ENCODE measurements at places on chromosomes 7 and 10.
A peak's percentile ranks its signal among the peaks of the same experiment; 100 is the strongest.

GRCh38 chr10:131431533-131431932 lies 120.0 kb upstream of the TCERG1L start:
- no peak for DNase-seq

DNA sequence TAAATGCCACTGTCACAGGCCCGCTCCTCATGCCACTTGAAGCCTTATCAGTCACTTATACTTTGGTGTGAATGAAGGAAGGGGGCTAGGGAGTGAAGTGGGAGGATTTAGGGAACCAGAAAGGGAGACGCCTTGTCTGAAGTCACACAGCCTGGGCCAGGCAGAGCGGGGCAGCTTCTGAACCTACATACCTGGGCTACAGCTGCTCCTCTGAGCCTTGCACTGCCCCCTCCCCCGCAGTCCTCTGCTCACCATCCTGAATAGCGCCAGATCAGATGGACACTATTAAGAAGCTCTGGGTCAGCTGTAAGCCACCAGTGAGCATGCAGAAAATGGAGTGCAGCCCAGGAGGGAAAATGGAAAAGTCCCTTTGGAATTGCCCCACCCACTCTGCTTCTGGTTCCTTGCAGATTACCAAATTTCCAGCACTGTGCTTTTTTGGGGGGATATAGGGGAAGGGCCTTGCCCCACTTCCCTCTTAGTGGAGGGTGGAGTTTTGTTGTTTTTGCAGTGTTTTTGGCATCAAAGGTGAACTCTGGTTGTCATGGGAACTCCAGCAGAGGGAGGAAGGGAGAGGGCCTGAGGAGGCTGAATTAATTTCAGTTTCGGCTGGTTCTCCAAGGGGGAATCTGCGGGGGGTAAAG lies 35.0 kb upstream of the ADCYAP1R1 start:
- DNase-seq, result no peak

DNA sequence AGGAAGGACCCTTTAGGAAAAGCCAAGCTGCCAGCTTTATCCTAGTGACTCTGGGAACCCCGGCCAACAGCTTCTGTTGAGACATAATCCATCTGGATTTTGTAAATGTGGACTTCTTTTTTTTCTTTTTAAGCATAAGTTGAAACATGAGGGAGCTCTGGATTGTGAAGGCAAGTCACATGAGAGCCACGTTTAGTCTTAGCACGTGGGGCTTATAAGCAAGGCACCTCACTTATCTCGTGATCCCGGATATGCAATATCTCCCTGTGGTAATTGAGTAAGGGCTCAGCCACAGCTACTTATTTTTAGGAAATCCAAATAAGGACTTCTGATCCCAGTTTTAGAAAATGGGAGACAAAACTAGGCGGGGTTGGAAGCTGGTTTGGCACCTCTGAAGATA lies 111.2 kb upstream of the PTN start:
- DNase-seq, result peak; percentile 28

GRCh38 chr10:119041326-119041725 lies 11.8 kb downstream of the NANOS1 start:
- DNase-seq, result no peak

DNA sequence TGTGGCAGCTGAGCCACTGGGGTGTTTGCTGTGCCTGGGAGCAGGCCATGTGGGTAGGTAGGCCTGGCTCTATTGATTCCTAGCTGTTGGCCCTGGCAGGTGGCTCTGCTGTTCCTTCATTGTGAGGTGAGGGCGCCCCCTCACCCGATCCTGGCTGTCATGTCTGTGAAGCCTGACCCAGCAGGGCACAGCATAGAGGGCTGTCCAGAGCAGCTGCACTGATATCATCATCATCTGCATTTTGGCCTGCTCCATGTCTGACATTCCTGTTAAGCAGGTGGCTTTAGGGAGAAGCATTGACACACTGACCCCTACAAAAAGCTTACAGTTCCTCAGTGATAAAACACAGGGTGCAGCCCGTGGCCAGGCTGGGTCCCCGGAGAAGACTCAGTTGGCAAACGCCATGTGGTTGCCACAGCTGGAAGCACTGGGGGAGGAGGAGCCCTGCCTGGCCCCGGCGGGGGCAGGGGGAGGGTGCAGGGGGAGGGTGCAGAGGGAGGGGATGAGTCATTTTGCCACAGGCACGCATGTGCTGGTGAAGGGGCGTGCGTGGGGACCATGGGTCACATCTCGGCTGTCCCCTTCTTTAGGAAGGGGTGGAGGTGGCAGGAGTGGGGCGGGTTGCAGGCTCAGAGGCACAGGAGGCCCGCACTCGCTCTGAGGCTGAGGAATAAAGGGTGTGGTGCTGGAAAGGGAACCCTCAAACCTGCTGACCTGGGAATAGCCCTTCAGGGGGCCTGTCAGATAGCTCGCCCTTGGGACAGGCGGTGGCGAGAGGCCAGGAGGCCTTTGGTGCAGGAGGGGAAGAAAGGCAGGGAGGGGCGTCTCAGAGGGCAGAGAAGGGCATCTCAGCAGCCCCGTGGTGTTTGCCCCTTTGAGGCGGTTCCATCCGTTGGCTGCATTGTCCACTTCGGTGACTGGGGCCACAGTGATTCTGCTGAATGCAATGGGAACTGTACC lies 31.6 kb downstream of the IKZF1 start:
- peak; percentile 22 for DNase-seq

GRCh38 chr10:86974484-86974883 lies 6.2 kb downstream of the ADIRF start:
- DNase-seq, result no peak

- DNase-seq, result no peak
Observed at GRCh38 chr7:106180721-106181120, 68.6 kb upstream of the SYPL1 start.

DNA sequence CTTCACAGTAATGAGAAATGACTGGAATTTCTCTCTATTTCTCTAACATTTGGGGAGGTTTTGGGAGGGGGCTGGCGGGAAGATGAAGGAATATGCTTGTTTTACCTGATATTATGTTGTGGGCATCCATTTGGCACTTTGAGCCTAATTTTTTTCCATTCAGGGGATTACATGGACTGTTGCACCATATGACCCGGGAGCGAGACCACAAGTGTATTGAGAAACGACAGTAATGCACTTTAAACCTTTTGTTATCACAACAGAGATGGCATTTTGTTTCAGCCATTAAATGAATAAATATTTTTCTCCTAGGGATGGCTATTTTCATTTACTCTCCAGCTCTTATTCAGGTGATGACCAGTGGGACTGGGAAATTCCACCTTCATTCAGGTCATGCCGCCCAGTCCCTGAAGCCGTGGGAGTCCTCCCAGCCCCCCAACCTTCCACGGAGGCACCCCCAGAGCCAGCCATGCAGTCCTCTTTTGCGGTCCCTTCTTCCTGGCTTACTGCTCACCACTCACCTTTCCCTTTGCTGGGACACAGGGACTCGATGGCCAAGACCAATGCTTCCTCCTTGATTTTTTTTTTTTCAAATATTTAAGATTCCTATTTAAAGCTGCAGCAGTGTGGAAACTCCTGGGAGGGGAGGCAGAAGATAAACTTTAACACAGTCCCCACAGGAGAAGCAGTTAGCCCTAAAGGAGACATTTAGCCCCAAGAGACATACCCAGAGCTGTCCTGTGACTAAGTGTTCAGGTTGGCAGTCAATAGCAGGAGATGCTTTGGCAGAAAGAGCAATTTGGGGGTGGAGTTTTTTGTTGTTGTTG lies 190.9 kb upstream of the YAE1 start:
- DNase-seq, result no peak

DNA sequence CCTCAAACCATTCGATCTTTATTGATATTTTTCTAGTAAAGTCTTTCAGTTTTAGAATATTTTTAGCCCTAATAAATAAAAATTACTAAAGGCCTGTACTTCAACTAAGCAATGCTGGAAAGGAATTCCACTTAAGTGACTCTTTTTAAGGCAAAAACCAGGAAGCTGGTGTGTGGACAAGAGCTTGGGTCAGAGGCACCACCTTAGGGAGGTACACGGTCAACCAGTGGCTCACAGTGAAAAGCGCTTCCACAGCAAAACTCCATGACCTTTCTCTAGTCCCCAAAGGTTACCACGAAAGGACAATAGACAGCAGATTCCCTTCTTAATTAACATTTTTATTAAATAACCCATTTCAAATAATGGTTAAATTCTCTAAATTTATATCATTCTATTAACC lies 31.2 kb downstream of the ARL3 start:
- DNase-seq, result no peak

DNA sequence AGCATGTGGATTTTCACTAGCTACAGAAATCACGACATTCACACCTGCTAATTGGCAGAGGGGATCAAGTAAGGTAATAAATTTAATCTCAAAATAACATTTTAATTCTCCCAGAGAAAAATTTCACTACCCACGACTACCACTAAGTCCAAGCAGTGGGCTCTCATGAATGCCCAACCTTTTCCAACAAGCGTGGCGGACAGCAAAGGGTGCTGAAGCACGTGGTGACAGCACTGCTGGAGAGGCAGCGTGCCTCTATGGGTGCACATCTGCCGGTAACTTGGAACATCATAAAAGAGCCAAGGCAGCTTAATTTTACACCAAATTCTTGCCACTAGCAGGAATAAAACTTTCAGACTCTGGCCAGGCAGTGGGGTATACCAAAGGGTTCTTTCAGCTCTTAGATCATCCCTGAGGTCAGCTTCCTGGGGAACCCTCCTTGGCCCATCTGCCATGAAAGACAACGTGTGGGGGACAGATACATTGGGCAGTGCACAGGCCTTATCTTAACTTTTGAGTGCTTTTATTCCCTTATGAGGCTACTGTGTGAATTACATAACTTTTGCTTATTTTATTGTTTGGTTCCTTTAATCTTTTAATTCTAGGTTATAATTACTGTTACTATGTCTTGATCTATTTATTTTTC lies 206.7 kb upstream of the KCTD7 start:
- DNase-seq, result no peak

GRCh38 chr10:71451754-71452153 lies 55.0 kb downstream of the CDH23 start:
- DNase-seq, result no peak

GRCh38 chr7:148912758-148913541 lies 28.9 kb upstream of the EZH2 start:
- DNase-seq, result no peak

- no peak for DNase-seq
Observed at GRCh38 chr10:89602919-89603318, 42.1 kb downstream of the PANK1 start.

DNA sequence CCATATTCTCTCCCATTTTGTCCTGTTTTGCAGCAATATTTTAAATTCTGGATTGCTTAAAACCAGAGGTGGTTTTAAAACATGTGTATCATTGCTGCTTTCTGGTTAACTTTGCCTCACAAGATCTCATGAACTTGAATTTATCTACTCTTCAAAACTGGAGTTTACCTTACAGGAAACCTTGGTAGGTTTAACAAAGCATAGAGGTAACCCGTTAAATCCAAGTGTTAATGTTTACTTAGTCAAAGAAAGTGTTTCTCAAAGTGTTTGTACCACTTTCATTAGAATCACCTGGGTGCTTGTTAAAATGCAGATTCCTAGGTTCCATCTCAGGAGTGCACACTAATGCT lies 44.0 kb upstream of the VDAC2 start:
- DNase-seq, result no peak

DNA sequence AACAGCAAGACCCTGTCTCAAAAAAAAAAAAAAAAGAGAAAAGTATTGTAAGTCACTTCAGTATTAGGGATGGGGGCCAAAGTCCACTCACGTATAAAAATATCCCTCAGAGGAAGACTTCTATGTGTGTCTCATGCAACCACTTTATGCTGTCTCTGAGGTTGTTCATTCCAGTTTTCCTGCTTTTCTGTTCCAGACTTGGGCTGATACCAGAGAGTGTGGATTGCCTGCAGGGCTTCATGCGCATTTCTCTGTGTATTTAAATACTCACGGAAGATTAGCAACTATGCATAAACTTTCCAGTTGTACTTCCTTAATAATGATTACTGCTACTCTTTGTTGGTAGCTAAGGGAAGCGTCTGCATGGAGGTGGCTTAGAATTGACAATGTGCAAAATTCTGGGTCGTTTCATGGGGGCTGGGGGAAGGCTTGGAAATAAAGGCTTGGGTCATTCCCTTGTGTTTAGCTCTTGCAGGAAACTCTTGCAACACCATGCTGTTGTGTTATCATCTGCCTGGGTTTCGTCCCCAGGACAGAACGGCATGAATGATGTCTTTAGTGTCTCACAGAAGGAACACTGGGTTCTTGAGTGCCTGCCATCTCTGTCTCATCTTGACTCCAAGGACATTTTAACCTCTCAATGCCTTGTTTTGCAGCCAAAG lies 54.1 kb downstream of the KIAA1217 start:
- DNase-seq, result no peak

GRCh38 chr10:9339716-9340115 lies 1285.2 kb downstream of the GATA3 start:
- no peak for DNase-seq

GRCh38 chr10:104806801-104807200 lies 165.7 kb downstream of the SORCS3 start:
- DNase-seq, result peak; percentile 32

GRCh38 chr10:9012312-9012711 lies 957.8 kb downstream of the GATA3 start:
- DNase-seq, result peak; percentile 60

DNA sequence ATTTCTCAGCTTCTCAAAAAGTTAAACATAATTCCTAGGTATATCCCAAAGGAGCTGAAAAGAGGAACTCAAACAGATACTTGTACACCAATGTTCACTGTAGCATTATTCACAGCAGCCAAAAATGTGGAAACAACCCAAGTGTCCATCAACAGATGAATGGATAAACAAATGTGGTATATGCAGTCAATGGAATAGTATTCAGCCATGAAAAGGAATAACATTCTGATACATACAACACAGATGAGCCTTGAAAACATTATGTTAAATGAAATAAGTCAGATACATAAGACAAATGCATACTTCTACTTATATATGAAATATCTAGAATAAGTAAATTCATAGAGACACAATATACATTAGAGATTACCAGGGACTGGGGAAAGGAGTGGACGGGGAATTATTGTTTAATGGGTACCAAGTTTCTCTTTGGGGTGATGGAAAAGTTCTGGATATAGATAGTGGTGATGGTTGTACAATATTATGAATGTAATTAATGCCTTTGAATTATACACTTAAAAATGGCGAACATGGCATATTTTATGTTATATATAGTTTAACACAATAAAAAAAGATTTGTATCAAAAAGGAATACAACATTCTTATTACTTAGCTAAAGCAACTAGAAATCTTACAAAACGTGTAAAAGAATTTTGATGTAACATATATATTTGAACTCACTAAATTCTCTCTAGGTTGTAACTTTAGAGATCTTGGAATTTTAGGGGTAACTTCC lies 15.0 kb downstream of the PEX1 start:
- DNase-seq, result no peak

DNA sequence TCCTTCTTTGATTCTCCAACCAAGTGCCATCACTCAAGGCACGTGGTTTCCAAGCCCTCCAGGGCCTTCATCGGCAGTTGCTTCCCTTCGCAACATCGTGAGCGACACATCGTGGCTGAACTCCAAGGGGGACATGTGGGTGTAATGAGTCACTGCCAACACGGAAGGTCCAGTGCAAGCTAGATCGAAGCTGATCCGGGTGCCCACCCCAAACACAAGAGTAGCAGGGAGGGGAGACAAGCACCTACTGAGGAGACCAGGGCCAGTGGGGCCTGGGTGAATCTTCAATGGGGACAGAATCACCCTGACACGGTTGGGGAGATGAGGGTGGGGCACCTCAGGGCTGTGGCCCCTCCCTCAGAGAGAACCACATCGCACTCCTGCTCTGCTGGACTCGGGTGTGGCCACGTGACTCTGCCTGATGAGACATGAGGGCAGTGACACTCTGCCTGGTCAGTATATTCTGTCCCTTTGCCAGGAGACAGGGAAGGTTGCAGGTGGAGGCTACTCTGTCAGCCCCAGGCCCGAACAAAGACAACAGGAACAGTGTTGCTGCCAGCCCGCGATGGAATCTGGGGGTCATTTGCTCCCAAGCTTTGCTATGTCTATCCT lies 36.8 kb upstream of the HSPA12A start:
- DNase-seq, result peak; percentile 54

GRCh38 chr10:114271779-114272167 lies 32.7 kb downstream of the VWA2 start:
- peak; percentile 95 for DNase-seq
